Caco-2 (cell line): ENCODE measurements at places on chromosomes 2 and 18. TPM values are rescaled to one million over a fixed set of nuclear protein-coding genes. Genes with fewer than 3 reads are reported as not detected.

NOL4 gene
- total RNA-seq: not detected in 2 replicates

INPP5D gene
- total RNA-seq: not detected in 2 replicates

DYNAP gene
- total RNA-seq: not detected in 2 replicates

RNF125 gene
- total RNA-seq: 0.39 and 0.61 TPM in 2 replicates

INHBB gene
- total RNA-seq: 28.6 and 28.9 TPM in 2 replicates

SLC35G4 gene
- not detected in 2 replicates for total RNA-seq

PROC gene
- total RNA-seq: 4.1 and 6.4 TPM in 2 replicates

GRCh38 chr2:33287507-33288005 is 188.9 kb upstream of the RASGRP3 start:
- no peak for DNase-seq
- H3K4me3 ChIP-seq: no peak overlapping the region
- H3K27me3 ChIP-seq: no peaks in the 10 kb centered on the region
- H3K36me3 ChIP-seq: no peaks in the 10 kb centered on the region

- no peaks in the 10 kb centered on the region for H3K27me3 ChIP-seq
- no peak for DNase-seq
- no peaks in the 10 kb centered on the region for H3K36me3 ChIP-seq
- H3K27ac ChIP-seq: no peak overlapping the region
- H3K4me3 ChIP-seq: no peak overlapping the region
These were observed 567.6 kb downstream of the PLCL1 start for GRCh38 chr2:198371921-198372543.

- H3K36me3 ChIP-seq: peaks cover 2% of the 10 kb centered on the region
- H3K27ac ChIP-seq: no peak overlapping the region
- no peaks in the 10 kb centered on the region for H3K27me3 ChIP-seq
- DNase-seq: no peak
- H3K4me3 ChIP-seq: no peak overlapping the region
These were observed 7.3 kb downstream of the PRADC1 start for GRCh38 chr2:73225513-73226360.

- H3K27me3 ChIP-seq: no peaks in the 10 kb centered on the region
- DNase-seq: peak; percentile 22
- H3K36me3 ChIP-seq: peaks cover 3% of the 10 kb centered on the region
- H3K4me1 ChIP-seq: peaks cover 14% of the 10 kb centered on the region
- no peak overlapping the region for H3K4me3 ChIP-seq
These were observed 9.9 kb downstream of the NCAPH start for GRCh38 chr2:96345438-96345837.

GRCh38 chr2:75641587-75641986 is 5.0 kb upstream of the MRPL19 start:
- no peak overlapping the region for H3K4me3 ChIP-seq
- H3K27ac ChIP-seq: no peak overlapping the region
- H3K36me3 ChIP-seq: no peaks in the 10 kb centered on the region
- H3K27me3 ChIP-seq: no peaks in the 10 kb centered on the region

- no peak for DNase-seq
- no peaks in the 10 kb centered on the region for H3K27me3 ChIP-seq
- H3K4me1 ChIP-seq: peaks cover 14% of the 10 kb centered on the region
- H3K4me3 ChIP-seq: no peak overlapping the region
- no peaks in the 10 kb centered on the region for H3K36me3 ChIP-seq
These were observed 4.6 kb upstream of the SEH1L start for GRCh38 chr18:12943215-12943614.

- H3K36me3 ChIP-seq: no peaks in the 10 kb centered on the region
- H3K4me1 ChIP-seq: peaks cover 8% of the 10 kb centered on the region; the same call in 1 of the 2 replicates
These were observed 165.5 kb downstream of the DDX1 start for GRCh38 chr2:15756882-15757819.

DNA sequence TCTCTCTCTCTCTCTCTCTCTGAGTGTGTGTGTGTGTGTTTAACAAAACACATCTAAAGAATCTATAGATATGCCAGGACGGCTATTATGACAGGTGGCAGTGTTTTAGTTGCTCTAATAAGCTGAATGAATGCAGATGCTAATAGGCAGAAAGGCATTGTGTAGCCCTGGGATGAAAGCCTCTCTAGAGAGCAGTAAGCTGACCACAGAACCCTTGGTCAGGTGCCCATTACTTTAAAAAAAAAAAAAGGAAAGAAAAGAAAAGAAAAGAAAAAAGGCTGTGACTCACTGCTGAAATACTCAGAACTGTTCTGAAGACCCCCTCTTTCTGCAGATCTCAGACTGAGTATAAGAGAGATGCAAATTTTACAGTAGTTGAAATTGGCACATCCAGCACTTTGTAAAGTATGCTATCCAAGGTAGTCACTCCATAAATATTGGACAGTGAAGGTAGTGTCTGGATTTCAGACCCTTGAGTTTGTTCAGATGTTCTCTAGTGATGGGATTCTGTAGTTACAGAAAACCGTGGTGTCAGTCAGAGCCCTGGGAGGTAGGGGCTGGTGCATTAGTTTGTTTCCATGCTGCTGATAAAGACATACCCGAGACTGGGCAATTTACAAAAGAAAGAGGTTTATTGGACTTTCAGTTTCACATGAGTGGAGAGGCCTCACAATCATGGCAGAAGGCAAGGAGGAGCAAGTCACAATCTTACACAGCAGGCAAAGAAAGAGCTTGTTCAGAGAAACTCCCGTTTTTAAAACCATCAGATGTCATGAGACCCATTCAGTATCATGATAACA is 30.9 kb downstream of the OSBPL6 start:
- no peak overlapping the region for H3K27ac ChIP-seq
- H3K4me3 ChIP-seq: no peak overlapping the region
- DNase-seq: no peak
- no peaks in the 10 kb centered on the region for H3K4me1 ChIP-seq

- no peak overlapping the region for H3K4me3 ChIP-seq
- H3K36me3 ChIP-seq: no peaks in the 10 kb centered on the region
- no peak overlapping the region for H3K27ac ChIP-seq
- DNase-seq: no peak
These were observed 1043.9 kb upstream of the POU3F3 start for GRCh38 chr2:103809941-103810441.

DNA sequence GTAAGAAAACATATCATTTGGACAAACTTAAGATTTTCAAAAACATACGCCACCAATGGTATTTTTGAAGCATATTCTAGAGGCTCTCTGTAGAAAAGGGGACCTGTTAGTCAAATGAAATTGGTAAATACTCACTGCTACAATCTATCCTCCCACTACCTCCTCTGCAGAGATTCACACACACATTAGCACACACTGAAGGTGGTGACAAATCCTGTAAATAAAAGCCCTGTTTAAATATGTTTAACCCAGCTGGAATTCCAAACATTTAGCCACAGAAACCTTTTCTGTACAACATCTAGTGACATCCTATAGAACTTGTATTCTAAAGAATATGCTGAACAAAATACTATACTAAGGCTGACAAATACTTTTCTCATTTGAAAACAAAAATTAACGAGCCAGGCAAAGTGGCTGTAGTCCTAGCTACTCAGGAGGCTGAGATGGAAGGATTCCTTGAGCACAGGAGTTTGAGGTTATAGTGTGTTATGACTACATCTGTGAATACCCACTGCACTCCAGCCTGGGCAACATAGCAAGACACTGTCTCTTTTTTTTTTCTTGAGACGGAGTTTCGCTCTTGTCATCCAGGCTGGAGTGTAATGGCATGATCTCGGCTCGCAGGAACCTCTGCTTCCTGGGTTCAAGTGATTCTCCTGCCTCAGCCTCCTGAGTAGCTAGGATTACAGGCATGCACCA is 25.9 kb downstream of the ALS2 start:
- 0 out of 2 replicates have a peak, but pooled peaks cover 1% of the 10 kb centered on the region for H3K36me3 ChIP-seq
- peak overlapping the region; percentile 56 for H3K27ac ChIP-seq
- H3K4me1 ChIP-seq: peaks cover 36% of the 10 kb centered on the region
- H3K4me3 ChIP-seq: no peak overlapping the region
- DNase-seq: peak; percentile 39

GRCh38 chr18:8332286-8332685 is 277.0 kb upstream of the RAB12 start:
- peaks cover 21% of the 10 kb centered on the region for H3K4me1 ChIP-seq
- H3K27me3 ChIP-seq: no peaks in the 10 kb centered on the region
- DNase-seq: no peak

DNA sequence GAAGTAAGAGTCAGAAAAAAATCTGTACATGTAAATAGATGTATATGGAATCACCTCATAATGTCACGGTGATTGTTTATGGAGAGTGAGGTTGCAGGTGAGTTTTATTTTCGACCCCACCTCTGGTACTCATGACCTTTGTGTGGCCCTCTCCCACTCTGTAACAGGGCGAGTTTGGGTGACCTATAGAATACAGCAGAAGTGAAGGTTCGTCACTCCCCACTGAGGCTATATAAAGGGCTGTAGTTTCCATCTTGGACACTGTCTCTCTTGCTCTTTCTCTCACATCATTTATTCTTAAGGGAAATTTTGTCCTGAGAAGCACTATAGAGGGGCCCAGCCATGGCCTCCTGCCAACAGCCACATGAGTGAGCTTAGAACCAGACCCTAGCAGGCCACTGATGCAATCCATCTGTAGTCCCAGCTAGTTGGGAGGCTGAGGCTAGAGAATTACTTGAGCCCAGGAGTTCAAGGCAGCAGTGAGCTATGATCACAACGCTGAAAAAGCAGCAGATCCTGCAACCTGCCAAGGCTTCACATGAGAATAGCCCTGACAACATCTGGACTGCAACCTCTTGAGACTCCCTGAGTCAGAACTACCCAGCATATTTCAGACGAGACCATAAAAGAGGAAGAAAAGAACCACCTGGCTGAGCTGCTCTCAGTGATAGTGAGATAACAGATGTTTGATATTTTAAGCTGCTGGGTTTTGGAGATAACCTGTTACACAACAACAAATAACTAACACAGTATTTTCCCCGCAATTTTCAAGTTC is 74.3 kb upstream of the SLC1A4 start:
- no peaks in the 10 kb centered on the region for H3K36me3 ChIP-seq
- no peak for DNase-seq
- H3K4me3 ChIP-seq: no peak overlapping the region
- no peak overlapping the region for H3K27ac ChIP-seq
- no peaks in the 10 kb centered on the region for H3K27me3 ChIP-seq

- no peaks in the 10 kb centered on the region for H3K36me3 ChIP-seq
- H3K4me1 ChIP-seq: no peaks in the 10 kb centered on the region
- no peak for DNase-seq
- H3K27ac ChIP-seq: no peak overlapping the region
- no peak overlapping the region for H3K4me3 ChIP-seq
These were observed 338.0 kb downstream of the TMX3 start for GRCh38 chr18:68376926-68377325.

DNA sequence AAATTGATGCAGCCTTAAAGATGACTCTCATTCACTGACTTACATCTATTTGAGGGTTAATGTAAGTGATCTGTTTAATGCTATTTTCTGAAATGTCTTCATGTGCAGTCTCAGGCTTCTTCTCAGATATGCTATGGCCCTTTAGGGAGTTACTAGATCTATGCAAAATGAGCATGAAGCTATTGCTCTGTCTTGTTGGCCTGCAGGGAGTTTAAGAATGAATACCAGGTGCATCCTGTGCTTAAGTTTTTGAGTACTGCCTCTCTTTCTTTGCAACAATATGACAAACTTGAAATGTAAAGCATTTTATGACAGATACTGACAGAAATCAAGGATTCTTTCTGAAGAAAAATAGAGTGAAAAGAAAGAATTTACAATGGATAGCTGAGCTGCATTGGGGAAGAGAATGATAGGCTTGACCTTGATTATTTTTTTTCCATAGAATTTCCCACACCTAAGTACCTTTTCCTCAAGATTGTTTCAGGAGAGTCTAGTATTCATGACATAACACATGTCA is 1058.3 kb upstream of the TMEFF2 start:
- H3K27me3 ChIP-seq: no peaks in the 10 kb centered on the region
- no peak for DNase-seq
- no peaks in the 10 kb centered on the region for H3K36me3 ChIP-seq
- H3K27ac ChIP-seq: no peak overlapping the region
- no peaks in the 10 kb centered on the region for H3K4me1 ChIP-seq

DNA sequence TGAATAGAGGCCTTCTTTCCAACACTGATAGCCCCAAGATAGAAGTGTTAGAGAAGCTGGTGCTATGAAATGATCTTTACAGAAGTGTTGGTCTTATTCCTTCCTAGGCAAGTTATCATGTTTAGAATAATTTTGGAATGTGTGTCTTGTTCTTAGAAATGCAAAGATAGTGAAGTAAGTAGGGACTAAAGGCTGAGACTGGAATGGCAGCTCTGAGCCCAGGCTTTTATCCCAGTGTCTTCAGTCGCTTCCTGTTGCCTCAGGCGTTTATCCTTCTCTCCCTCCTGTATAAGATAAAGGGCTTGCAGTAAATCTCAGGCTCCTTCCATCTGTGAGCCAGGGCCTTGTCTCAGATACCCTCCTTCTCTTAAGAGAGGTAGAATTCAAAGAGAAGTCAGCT is 218.1 kb downstream of the TPGS2 start:
- no peak for DNase-seq
- H3K36me3 ChIP-seq: no peaks in the 10 kb centered on the region
- no peaks in the 10 kb centered on the region for H3K4me1 ChIP-seq

DNA sequence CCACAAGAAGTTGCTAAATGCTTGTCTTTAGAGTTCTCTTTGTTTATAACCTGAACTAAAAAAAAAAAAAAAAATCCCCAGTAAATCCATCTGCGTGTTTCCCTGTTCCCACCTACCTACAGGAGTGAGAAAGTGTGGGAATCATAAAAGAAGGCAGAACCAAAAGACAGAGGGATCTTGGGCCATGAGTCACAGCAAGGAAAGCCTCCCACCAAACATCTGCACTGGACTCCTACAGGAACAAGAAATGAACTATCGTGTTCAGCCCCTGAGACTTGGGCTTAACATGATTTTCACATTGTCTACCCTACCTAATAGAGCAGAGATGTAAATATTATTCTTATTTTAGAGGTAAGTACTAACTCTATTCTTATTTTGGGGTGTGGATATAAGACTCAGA is 1761.2 kb upstream of the CELF4 start:
- no peak overlapping the region for H3K27ac ChIP-seq
- no peaks in the 10 kb centered on the region for H3K36me3 ChIP-seq
- H3K27me3 ChIP-seq: no peaks in the 10 kb centered on the region
- H3K4me1 ChIP-seq: no peaks in the 10 kb centered on the region

GRCh38 chr18:67154979-67155378 is 361.5 kb downstream of the DSEL start:
- no peak for DNase-seq
- no peaks in the 10 kb centered on the region for H3K27me3 ChIP-seq
- no peak overlapping the region for H3K27ac ChIP-seq
